AG09319 (cell line): ENCODE measurements at places on chromosomes 16 and 17.

DNA sequence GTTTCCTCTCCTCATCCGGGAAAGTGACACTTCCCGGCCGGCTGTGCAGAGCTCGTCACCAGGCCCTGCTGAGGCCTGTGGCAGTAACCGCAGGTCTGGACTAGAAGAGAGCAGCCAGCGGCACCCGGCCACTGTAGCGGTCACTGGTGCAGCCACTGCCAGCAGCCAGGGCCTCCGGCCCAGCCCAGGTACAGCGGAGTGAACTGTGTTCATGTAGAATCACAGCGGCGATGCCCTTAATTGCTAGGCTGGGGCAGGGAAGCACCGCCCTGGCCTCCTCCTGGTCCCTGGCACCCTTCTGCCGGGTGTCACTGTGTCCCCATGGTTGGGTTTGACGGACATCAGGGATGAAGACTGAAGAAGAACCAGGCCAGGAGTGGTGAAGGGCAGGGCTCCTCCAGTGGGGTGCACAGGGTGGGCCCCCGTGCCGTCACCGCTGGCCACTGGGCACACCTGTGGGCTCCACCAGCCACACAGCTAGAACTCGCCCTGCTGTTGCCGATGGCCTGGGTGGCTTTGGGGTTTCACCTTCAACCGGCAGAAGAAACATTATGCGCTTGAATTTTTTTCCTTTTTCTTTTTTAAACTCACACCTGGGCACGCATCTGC lies 165.2 kb upstream of the CHMP6 start:
- DNase-seq, result no peak

- no peak for DNase-seq
These were observed 252.2 kb upstream of the DYNLRB2 start for GRCh38 chr16:80288616-80289015.

DNA sequence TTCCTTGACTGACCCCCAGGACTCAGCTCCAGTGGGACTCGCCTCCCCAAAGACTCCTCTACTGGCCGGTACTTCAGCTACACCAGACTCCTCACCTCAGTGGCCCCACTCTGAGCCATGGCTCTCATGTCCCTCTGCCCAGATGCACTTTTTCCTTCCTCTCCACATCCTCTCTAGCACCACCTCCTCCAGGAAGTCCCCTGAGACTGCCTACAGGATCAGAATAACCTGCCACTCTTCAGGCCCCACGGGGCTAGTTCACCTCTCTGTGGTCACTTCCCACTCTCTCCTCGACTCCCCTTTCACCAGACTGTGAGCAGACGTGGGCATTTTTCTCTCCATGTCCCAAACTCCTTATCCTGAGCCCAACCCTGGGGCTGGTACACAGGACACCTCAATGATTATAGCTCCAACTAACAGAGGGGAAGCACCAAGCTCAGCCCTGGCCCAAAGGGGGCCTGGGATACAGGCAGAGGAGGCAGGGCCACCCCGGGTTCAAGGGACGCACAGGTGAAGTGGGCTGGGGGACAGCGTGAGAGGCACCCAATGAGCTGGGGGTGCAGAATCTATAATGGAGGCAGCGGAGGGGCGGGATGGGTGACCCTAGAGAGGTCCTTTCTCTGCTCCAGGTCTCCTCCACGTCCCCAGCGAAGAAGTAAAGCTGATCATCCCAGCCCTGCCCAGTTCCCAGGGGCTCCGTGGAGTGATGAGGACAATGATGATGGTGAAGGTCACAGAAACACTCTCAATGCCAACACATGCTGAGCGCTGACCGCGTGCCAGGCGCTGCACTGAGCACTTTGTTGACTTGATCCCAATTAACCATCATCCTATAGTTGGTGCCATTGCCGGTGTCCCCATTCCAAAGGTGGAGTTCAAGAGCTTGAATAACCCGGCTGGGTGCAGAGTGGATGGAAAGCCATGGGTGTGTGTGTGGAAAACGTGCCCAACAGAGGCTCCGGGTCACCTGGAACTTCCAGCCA lies 3.9 kb downstream of the TRPV3 start:
- DNase-seq, result no peak

- DNase-seq, result no peak
These were observed 3.4 kb downstream of the NPB start for GRCh38 chr17:81905424-81905875.

DNA sequence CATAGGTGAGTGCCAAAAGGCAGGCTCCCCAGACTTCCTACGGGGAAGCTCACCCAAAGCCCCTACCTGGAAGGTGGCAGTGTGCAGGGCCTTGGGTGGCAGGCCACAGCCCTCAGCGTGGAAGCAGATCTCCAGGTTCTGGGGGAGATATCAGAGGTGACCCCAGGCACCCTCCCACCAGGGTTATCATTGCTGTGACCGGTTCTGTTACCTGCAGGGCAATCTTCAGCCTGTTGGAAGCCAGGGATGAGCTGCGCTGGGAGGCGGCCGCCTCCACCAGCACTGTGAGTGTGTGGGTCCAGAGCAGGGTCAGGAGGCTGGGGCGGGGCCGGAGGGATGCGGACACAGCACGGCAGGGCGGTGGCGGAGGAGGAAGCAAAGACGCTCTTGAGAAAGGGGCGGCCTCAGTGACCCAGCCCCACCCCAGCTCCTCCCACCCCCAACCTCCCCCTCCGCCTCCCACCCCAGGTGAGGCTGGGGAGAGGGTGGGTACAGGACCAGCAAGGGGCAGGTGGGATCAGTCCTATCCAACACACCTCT lies 13.1 kb downstream of the UNC13D start:
- DNase-seq, result no peak
